HT-29 (cell line): ENCODE measurements at places on chromosomes 6 and 20. TPM values are rescaled to one million over a fixed set of nuclear protein-coding genes. Genes with fewer than 3 reads are reported as not detected.
A peak's percentile ranks its signal among the peaks of the same experiment; 100 is the strongest.

DNA sequence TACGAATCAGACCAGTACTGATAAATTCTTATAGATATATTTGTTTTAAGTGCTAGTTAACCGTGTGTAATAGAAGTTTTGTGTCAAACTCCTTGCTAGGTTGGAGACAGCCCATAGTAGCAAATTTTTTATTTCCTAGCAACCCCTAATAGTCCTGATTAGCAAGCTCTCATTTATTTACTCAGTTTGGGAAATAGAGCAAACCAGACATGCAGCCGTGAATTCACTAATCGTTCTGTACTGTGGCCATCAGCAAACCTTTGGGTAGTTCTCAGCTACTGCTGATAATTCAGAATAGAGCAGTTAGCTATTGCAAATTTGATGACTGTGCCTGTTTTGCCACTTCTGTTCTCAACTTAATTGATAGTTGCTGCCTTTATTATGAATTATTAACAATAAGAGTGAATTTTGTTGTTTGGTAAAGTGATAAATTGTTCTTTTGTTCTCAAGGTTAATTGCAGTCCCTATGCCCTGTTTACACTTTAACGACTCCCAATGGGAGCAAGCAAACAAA, 215.8 kb downstream of the GRM1 start:
- DNase-seq = no peak

DNA sequence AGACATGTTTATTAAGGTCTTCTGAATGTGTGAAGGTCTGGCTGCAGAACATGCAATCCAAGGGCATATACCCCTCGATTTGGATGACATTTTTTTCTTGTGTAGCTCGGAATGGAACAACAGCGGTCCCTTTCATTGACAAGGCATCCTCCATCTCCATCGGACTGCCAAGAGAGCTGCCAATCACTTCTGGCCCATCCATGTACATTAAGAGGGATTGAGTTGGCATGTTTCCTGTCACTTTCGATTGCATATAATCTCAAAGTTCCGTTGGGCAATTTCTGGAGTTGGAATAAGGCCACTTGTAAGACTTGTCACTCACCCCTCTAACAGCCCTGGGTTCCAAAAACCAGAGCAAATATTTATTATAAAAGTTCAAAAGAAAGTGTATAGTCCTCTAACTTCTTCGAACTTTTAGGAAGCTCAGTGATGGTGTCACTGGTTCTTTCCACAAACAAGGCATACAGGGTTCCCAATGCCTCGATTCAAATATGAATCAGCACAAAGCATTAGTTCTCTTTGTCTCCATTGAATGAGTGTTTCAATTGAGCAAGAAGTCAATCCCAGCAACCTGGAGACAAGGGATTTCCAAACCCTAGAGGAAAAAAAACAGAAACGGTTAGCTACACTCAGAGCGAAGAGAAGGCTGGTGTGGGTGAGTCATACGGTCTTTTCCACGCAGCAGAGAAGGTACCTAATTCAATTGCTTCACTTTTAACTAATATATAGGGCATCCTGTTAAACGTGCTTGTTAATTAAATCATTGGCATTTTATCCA, 10.9 kb downstream of the ZNF217 start:
- DNase-seq = peak; percentile 30

- DNase-seq = no peak
These were observed 4.0 kb downstream of the SLC52A3 start for GRCh38 chr20:764255-764654.

GRCh38 chr20:58930496-58930895, 50.6 kb upstream of the NELFCD start:
- DNase-seq = no peak

DNA sequence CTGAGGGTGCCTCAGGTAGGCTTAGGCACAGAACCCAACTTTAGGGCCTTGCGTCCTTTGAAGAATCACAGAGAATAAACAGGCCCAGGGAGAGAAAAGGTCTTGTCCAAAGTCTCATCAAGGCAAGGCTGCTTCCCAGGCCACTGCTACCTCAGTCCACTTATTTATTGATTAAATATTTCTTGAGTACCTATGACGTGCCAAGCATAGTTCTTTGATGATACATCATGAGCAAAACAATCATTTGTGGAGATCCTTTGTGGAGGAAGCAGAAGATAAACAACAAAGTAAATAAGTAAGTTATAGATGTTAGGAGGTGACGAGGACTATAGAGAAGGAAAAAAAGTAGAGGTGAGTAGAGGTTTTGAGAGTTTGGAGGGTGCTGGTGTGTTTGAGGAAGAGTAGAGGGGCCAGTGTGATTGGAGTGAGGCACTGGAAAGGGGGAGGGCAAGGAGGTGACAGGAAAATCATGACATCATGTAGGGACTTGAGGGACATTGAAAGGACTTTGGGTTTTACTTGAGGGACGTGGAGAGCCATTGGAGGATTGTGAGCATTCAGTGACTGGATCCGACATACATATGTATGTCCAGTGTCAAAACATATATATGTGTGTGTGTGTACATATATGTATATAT, 14.1 kb upstream of the CHMP4B start:
- no peak for DNase-seq

- DNase-seq = peak; percentile 23
These were observed 135.5 kb upstream of the TNFAIP3 start for GRCh38 chr6:137731600-137731959.

GRCh38 chr6:20947977-20948376, 413.7 kb downstream of the CDKAL1 start:
- no peak for DNase-seq

The TAGAP gene
- total RNA-seq = 0.08 TPM in 1 of 2 replicates, not detected in the other
